ENCODE measurements at places on chromosomes 2 and 18. TPM values are rescaled to one million over a fixed set of nuclear protein-coding genes. Genes with fewer than 3 reads are reported as not detected.
A peak's percentile ranks its signal among the peaks of the same experiment; 100 is the strongest.

DNA sequence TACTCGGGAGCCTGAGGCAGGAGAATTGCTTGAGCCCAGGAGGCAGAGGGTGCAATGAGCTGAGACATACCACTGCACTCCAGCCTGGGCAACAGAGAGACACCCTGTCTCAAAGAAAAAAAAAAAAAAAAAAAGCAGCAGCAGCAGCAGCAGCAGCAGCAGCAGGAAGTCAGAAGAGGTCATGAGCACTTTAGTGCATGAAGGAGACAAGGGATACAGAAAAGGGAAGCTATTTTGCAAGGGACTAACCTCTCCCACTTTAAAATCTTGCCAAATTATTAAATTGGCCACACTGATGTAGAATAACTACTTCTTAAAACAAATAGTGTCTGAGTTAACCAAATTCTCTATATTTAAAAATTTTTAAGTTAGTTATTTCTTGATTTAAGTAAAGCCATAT lies 113.4 kb upstream of the PDE1A start:
- no peak overlapping the region for H3K4me3 ChIP-seq
- H3K4me1 ChIP-seq = no peaks in the 10 kb centered on the region
- H3K36me3 ChIP-seq = no peaks in the 10 kb centered on the region
- no peak overlapping the region for H3K27ac ChIP-seq

- peaks cover 14% of the 10 kb centered on the region for H3K36me3 ChIP-seq
- no peak overlapping the region for H3K27ac ChIP-seq
- no peaks in the 10 kb centered on the region for H3K27me3 ChIP-seq
- peaks cover 4% of the 10 kb centered on the region for H3K4me1 ChIP-seq
- no peak for DNase-seq
Observed at GRCh38 chr2:43402452-43402937, 176.1 kb upstream of the ZFP36L2 start.

GRCh38 chr2:127695491-127696472 lies 5.5 kb upstream of the SFT2D3 start:
- H3K4me3 ChIP-seq = no peak overlapping the region
- H3K36me3 ChIP-seq = peaks cover 8% of the 10 kb centered on the region
- peaks cover 7% of the 10 kb centered on the region for H3K4me1 ChIP-seq
- peak; percentile 74 for DNase-seq
- no peaks in the 10 kb centered on the region for H3K27me3 ChIP-seq
- H3K27ac ChIP-seq = no peak overlapping the region

SERPINB7 gene
- not detected for total RNA-seq

DNA sequence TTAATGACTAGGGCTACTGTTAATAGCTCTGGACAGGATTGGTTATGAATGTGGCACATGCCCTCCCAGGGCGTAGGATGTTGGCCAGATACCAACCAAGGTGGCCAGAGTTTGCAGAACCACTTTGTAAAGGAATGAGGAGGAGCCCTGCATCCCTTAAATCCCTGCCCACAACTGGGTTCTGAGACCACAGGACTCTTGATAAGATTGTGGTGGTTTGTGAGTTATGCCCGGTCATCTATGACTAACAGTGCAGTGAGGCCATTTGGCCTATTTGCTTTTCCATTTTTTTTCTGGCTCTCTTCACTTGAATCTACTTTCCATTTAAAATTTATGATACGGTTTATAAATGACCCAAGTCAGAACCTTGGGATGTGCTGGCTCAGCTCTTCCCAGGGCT lies 294.5 kb downstream of the PRKCE start:
- no peak overlapping the region for H3K27ac ChIP-seq
- no peaks in the 10 kb centered on the region for H3K36me3 ChIP-seq
- H3K4me3 ChIP-seq = no peak overlapping the region
- H3K4me1 ChIP-seq = no peaks in the 10 kb centered on the region
- no peaks in the 10 kb centered on the region for H3K27me3 ChIP-seq
- no peak for DNase-seq

DNA sequence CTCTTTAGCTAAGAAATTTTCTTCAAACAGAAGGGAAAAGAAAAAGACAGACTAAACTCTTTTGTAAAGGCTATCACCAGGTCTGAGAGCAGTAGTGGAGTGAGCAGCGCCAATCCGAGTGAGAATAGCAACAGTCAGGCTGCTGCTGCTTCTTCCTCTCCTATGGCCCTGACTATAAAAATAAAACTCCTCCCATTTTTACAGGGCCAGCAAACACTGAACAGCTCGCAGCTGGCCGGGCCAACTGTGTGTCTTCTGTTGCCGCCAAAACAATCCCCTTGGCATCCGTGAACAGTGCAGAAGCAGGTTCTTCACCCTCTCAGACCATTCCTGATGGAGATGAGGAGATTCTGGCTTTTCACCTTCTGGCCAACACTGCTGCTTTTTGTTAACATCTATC lies 124.5 kb downstream of the CNTNAP5 start:
- no peak for DNase-seq
- no peaks in the 10 kb centered on the region for H3K4me1 ChIP-seq
- no peaks in the 10 kb centered on the region for H3K27me3 ChIP-seq
- no peak overlapping the region for H3K4me3 ChIP-seq

GRCh38 chr2:135130751-135131150 lies 78.7 kb downstream of the RAB3GAP1 start:
- H3K27ac ChIP-seq = no peak overlapping the region
- H3K4me3 ChIP-seq = no peak overlapping the region
- peaks cover 45% of the 10 kb centered on the region for H3K36me3 ChIP-seq
- DNase-seq = no peak

CRYGC gene
- not detected for total RNA-seq

DNA sequence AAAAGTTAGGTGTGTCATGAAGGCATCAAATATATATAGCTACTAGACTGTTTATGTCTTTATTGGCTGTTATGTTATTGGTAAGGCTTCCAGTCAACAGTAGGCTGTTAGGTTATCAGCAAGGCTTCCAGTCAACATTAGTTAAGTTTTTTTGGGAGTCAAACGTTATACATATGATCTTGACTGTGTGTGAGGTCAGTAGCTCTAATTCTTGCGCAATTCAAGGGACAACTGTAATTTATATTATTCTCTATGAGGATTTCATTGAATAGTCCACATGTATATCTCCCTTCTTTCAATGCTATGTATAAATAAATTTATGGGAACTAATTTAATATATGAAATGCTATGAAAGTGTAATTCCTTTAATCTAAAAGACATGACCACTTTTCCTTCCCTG lies 757.5 kb upstream of the TMEFF2 start:
- no peaks in the 10 kb centered on the region for H3K27me3 ChIP-seq
- H3K36me3 ChIP-seq = no peaks in the 10 kb centered on the region
- DNase-seq = no peak
- no peak overlapping the region for H3K27ac ChIP-seq
- no peaks in the 10 kb centered on the region for H3K4me1 ChIP-seq

SOX11 gene
- total RNA-seq = not detected

DNA sequence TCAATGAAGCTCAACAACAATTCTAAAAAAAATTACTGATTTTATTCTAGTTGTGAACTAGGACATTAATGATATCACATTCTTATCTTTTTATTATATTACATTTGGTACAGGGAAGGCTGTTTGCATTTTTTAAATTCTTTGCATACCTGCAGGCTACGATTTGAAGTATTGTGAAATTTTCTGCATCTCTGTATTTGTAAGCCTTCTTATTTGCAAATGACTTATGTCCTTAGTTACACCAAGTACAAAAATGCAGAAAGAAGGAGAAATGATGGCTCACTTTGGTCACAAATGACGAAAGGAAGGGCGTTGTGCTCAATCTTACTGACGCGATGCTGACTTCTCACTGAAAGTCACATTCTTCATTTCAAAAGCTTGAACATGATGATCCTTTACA lies 227.5 kb upstream of the SOX11 start:
- no peaks in the 10 kb centered on the region for H3K27me3 ChIP-seq
- H3K4me3 ChIP-seq = no peak overlapping the region
- no peaks in the 10 kb centered on the region for H3K4me1 ChIP-seq
- no peak for DNase-seq
- H3K36me3 ChIP-seq = no peaks in the 10 kb centered on the region
- H3K27ac ChIP-seq = no peak overlapping the region

DNA sequence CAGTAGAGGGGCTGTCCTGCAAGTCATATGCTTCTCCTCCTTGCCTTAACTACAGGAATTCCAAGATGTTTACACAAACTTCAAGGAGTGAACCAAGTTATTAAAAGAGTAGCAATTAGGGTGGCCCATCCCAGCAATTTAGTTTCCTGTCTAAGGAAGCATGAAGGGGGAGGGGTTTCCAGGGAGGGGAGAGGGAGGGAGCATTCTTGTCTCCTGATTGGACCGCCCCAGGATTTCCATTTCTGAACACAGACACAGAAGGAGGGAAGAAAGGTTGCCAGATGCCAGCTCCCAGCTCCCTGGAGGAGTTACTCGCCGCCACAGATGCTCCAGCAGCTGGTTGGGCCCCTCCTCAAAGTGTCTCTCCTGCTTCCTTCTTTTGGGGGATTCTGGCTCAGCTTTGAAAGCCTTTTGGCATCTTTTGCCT lies 107.6 kb downstream of the TRIB2 start:
- H3K27ac ChIP-seq = no peak overlapping the region
- peaks cover 9% of the 10 kb centered on the region for H3K4me1 ChIP-seq
- H3K4me3 ChIP-seq = no peak overlapping the region
- H3K27me3 ChIP-seq = no peaks in the 10 kb centered on the region
- DNase-seq = no peak
- H3K36me3 ChIP-seq = no peaks in the 10 kb centered on the region

DNA sequence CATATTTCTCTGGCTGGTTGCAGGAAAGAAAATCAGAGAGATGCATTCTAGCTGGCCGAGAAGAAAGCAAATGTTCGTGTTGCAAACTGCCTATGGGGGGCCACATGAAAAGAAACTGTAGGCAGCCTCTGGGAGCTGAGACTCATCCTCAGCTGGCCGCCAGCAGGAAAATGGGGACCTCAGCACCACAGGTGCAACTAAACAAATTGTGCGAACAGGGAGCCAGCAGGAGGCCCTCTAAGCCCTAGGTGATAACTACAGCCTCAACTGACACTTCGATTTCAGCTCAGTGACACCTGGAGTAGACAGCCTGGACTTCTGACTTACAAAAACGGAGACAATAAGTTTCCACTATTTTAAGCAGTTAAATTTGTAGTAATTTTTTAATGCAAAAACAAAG lies 107.3 kb downstream of the DTNB start:
- H3K4me1 ChIP-seq = peaks cover 12% of the 10 kb centered on the region
- H3K4me3 ChIP-seq = no peak overlapping the region
- peaks cover 4% of the 10 kb centered on the region for H3K36me3 ChIP-seq
- DNase-seq = no peak

GRCh38 chr2:171389325-171389724 lies 44.5 kb downstream of the METTL8 start:
- no peak overlapping the region for H3K27ac ChIP-seq
- no peaks in the 10 kb centered on the region for H3K27me3 ChIP-seq
- no peak overlapping the region for H3K4me3 ChIP-seq
- DNase-seq = no peak
- peaks cover 16% of the 10 kb centered on the region for H3K4me1 ChIP-seq
- H3K36me3 ChIP-seq = peaks cover 19% of the 10 kb centered on the region

DNA sequence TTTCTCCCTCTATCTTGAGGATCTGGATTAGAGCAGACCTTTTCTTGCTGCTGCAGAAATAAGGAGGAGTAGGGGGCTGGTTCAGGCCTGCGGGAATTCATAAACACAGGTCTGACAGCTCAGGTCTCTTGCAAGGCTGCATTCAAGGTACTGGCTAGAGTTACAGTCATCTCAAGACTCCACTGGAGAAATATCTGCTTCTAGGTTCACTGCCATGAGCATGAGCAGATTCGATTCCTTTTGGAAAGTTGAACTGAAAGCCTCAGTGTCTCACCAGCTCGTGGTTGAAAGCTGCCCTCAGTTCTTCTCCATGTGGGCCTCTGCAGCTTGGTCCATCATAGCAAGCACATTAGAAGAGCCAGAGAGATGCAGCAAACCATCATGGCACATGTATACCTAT lies 124.4 kb upstream of the SETBP1 start:
- no peaks in the 10 kb centered on the region for H3K27me3 ChIP-seq
- H3K4me3 ChIP-seq = no peak overlapping the region
- no peaks in the 10 kb centered on the region for H3K36me3 ChIP-seq

GRCh38 chr2:135096665-135097446 lies 44.8 kb downstream of the RAB3GAP1 start:
- H3K36me3 ChIP-seq = peaks cover 40% of the 10 kb centered on the region
- no peaks in the 10 kb centered on the region for H3K27me3 ChIP-seq
- peaks cover 21% of the 10 kb centered on the region for H3K4me1 ChIP-seq
- no peak overlapping the region for H3K27ac ChIP-seq
- no peak overlapping the region for H3K4me3 ChIP-seq

DNA sequence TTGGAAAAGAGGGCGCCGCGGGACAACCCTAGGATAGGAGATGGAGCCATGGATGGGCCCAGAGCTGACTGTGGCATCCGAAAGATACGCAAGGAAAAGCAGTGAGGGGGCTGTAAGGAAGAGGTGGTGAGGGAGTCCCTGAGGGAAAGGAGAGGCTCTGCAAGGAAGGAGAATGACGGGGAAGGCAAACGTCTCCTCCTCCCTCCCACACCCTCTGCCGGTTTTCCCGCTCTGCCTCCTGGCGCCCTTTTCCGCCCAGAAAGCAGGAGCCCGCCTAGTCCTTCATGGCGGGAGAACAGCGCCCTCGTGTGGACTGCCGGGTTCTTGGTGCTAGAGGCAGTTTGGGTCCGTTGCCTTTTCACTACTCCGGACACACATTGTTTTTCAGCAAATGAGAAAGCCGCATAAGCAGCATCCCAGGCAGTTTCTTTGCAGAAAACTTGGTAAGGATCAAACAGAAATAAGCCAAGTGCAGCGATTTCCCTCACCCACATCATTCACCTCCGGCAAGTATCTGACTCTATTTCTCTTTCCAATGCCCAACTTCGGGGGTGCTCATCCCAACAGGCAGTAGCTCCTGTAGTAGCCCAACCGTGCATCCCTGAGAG lies 200.4 kb downstream of the INO80D start:
- no peak overlapping the region for H3K27ac ChIP-seq
- H3K4me1 ChIP-seq = no peaks in the 10 kb centered on the region
- H3K27me3 ChIP-seq = peaks cover 16% of the 10 kb centered on the region
- DNase-seq = peak; percentile 86
- no peak overlapping the region for H3K4me3 ChIP-seq
- no peaks in the 10 kb centered on the region for H3K36me3 ChIP-seq

DNA sequence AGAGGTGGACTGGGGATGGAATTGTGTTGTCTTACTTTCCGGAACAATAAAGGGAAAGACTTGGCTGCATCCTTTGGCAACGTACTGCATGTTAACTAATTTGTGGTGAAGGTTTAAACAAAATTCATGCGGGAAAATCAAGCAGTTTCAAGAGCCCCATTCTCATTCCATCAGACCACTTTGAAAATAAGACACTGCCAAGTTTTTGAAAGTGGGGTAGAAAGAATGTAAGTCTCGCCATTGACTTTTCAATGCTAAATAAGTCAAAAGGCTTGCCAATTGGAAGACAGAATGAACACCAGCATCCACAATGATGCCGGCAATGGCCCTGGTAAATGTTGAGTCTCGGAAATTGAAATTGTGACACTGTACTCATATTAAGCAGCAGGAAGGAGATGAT lies 322.0 kb downstream of the RND3 start:
- no peaks in the 10 kb centered on the region for H3K36me3 ChIP-seq
- no peaks in the 10 kb centered on the region for H3K4me1 ChIP-seq
- no peaks in the 10 kb centered on the region for H3K27me3 ChIP-seq
- H3K27ac ChIP-seq = no peak overlapping the region

Data from activated naive CD4-positive, alpha-beta T cell treated with anti-CD3 and anti-CD28 coated beads for 36 hours (primary cell).